ENCODE measurements at places on chromosomes 2 and 18. TPM values are rescaled to one million over a fixed set of nuclear protein-coding genes. Genes with fewer than 3 reads are reported as not detected.

The SIX2 gene
- not detected for total RNA-seq

- no peak for DNase-seq
Observed at GRCh38 chr2:128773641-128774319, 455.1 kb upstream of the HS6ST1 start.

DNA sequence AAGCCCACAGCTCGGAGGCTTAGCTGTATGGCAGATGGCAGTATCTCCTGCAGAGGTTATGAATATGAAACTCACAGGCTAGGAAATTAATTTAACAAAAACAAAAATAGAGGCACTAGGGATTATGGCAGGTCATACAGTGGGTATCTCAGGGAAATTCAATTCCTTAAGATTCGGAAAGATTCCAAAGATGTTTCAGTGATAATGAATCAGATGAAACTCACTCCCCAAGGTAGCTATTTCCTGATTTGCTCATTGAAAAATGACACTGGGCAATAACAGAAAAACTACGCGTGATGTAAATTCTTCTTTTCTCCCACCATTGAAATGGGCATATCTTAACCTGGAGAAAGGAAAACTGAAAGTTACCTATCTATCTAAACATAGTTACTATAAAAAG lies 414.1 kb downstream of the STK39 start:
- no peak for DNase-seq

- DNase-seq = no peak
Observed at GRCh38 chr18:13493725-13494124, 232.6 kb downstream of the FAM210A start.

All from activated naive CD4-positive, alpha-beta T cell treated with anti-CD3 and anti-CD28 coated beads for 36 hours (primary cell).